Breast epithelium (tissue), 4 donors: ENCODE measurements at places on chromosomes 5 and 9. TPM values are rescaled to one million over a fixed set of nuclear protein-coding genes. Genes with fewer than 3 reads are reported as not detected.

DNA sequence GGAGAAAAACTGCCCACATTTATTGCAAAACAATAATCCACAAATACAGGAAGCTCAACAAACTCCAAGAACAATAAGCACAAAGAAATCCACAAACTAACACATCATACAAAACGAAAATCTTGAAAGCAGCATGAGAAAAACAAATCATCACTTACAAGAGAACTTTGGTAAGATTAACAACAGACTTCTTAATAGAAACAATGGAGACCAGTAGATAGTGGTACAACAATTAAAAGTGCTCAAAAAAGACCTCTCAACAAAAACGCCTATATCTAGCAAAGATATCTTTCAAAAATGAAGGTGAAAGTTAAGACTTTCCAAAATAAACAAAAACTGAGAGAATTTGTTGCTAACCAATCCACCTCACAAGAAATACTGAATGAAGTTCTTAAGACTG lies 38.4 kb downstream of the CDKL3 start:
- no peak for DNase-seq
- H3K36me3 ChIP-seq = no peaks in the 10 kb centered on the region
- H3K27me3 ChIP-seq = no peaks in the 10 kb centered on the region
- H3K4me1 ChIP-seq = no peaks in the 10 kb centered on the region
- no peak overlapping the region for H3K4me3 ChIP-seq

- H3K36me3 ChIP-seq = no peaks in the 10 kb centered on the region
- H3K27ac ChIP-seq = no peak overlapping the region
- no peak for DNase-seq
- H3K27me3 ChIP-seq = no peaks in the 10 kb centered on the region
- no peak overlapping the region for H3K4me3 ChIP-seq
Observed at GRCh38 chr5:168974082-168974481, 326.9 kb downstream of the SLIT3 start.

DNA sequence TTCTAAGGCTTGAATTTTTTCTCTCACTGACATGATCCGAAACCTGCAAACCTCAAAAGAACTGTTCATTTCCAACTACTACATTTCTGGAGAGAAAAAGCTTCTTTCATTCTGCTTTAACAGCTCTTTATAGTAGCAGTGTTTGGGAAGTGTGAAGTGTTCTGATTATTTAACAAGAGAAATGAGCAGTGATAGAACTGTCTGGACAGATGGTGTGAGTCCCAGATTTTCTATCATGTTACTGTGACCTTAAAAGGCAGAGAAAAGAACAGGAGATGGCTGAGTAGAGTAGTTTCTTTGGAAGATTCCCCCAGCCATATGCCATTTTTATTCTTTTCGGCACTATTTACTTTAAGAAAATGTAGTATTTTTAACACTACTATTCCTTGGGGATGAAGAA lies 41.3 kb upstream of the TAL2 start:
- no peak for DNase-seq
- no peaks in the 10 kb centered on the region for H3K36me3 ChIP-seq
- no peaks in the 10 kb centered on the region for H3K27me3 ChIP-seq
- H3K4me3 ChIP-seq = no peak overlapping the region
- no peaks in the 10 kb centered on the region for H3K4me1 ChIP-seq

- H3K4me3 ChIP-seq = no peak overlapping the region
- no peaks in the 10 kb centered on the region for H3K27me3 ChIP-seq
- no peaks in the 10 kb centered on the region for H3K4me1 ChIP-seq
Observed at GRCh38 chr9:92992549-92992948, 45.2 kb downstream of the FGD3 start.

DNA sequence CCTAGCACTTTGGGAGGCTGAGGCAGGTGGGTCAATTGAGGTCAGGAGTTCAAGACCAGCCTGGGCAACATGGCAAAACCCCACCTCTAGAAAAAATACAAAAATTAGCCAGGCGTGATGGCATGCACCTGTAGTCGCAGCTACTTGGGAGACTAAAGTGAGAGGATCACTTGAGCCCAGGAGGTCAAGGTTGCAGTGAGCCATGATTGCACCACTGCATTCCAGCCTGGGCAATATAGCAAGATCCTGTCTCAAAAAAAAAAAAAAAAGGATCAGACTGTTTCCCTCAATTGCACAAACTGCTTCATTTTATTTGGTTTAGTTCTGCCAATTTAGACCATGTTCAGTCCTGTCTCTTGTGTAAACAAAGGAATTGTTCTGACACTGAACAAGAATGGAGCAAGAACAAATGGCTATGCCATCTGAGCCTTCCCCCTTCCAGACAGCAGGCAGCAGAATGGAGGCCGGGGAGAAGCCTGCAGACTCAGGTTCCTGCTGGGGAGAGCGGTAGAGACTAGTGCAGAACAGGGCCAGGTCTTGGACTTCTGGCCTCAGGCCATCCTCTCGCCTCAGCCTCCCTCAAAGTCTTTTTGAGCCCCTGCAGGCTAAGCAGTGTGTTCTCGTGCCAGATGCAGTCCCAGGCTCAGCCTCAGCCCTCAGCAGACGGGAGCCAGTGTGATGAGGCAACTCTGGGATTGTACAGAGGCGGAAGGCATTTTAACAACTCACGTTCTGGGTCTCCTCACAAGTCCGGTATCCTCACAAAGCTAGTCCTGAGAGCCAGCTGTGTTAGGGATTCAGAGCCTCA lies 18.2 kb downstream of the HNRNPH1 start:
- H3K36me3 ChIP-seq = peaks cover 7% of the 10 kb centered on the region
- H3K27ac ChIP-seq = no peak overlapping the region
- no peak for DNase-seq
- no peak overlapping the region for H3K4me3 ChIP-seq
- H3K27me3 ChIP-seq = no peaks in the 10 kb centered on the region
- H3K4me1 ChIP-seq = no peaks in the 10 kb centered on the region

DNA sequence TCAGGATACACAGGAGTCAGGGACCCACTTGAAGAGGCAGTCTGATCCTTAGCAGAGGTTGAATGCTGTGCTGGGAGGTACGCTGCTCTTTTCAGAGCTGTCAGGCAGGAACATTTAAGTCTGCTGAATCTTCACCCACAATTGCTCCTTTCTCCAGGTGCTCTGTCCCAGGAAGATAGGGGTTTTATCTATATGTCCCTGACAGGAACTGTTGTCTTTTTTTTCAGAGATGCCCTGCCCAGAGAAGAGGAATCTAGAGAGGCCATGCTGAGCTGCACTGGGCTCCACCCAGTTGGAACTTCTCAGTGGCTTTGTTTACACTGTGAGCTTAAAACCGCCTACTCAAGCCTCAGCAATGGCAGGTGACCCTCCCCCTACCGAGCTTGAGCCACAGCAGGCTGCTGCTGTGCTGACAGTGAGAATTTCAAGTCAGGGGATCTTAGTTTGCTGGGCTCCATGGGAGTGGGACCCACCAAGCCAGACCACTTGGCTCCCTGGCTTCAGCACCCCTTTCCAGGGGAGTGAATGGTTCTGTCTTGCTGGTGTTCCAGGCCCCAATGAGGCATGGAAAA lies 169.0 kb downstream of the FBXL17 start:
- H3K4me1 ChIP-seq = no peaks in the 10 kb centered on the region
- DNase-seq = no peak
- no peaks in the 10 kb centered on the region for H3K36me3 ChIP-seq
- no peak overlapping the region for H3K4me3 ChIP-seq
- no peaks in the 10 kb centered on the region for H3K27me3 ChIP-seq

The PCDHGC5 gene
- total RNA-seq = 3.5 TPM

The MCIDAS gene
- total RNA-seq = 0.98 TPM

The PJA2 gene
- 103 TPM for total RNA-seq
